ENCODE measurements at places on chromosomes 12 and 14. TPM values are rescaled to one million over a fixed set of nuclear protein-coding genes. Genes with fewer than 3 reads are reported as not detected.

SETD1B gene
- total RNA-seq: 17.7 TPM

CLEC14A gene
- total RNA-seq: 0.13 TPM

RAB21 gene
- total RNA-seq: 44.1 TPM

ZFP36L1 gene
- total RNA-seq: 132 TPM

- DNase-seq: no peak
Measured at GRCh38 chr14:56962444-56963080, 152.3 kb upstream of the OTX2 start.

DNA sequence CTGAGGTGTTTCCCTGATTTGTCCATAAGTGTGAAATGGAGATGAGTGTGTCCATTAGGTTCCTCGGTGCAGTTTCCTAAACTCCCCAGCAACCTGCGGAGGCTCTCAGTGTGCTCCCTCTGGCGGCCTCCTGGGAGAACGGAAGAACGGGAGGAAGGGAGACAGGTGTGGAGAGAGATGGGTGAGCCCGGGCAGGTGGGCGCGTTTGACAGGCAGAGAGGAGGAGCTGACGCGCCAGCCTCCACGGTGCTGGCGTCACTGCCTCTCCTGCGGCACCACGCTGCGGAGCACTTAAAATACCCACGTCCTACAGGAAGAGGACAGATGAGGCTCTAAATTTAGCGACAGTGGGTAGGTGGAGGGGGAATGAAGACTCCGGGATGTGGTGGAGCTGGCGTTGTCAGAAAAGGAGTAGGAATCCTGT, 26.8 kb upstream of the PEX5 start:
- peak; percentile 46 for DNase-seq

DNA sequence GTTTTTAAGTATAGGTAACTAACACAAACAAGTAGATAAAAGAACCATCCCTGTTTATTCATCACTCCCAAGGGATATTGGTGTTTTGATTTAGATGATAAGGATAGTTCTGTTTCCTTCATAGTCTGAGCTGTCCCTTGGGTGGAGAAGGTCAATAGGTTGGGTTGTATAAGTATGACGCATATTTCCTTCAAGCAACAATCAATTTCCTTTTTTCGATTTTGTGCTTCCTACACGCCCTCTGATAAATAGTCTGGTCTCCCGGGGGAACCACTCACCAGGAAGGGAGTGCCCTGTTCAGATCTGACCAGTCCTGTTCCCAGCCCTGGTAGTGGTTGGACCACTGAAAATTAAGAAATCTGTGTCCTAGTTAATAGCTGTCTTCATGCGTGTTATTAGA, 378.8 kb upstream of the FAR2 start:
- no peak for DNase-seq

- no peak for DNase-seq
Measured at GRCh38 chr12:98745578-98746391, 100.7 kb downstream of the APAF1 start.

DNA sequence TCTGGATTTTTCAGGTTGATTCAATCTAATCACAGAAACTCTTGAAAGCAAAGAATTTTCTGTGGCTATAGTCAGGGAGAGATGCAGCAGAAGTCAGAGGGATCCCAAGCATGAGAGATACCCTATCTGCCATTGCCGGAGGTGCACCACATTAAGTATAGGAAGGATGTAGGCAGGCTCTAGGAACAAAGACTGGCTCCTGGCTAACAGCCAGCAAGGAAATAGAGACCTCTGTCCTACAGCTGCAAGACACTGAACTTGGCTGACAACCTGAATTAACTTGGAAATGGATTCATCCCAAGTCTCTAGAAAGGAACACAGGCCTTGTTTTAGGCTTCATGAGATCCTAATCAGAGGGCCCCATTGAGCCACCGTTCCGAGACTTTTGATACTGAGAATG, 364.9 kb upstream of the FLRT2 start:
- no peak for DNase-seq

DNA sequence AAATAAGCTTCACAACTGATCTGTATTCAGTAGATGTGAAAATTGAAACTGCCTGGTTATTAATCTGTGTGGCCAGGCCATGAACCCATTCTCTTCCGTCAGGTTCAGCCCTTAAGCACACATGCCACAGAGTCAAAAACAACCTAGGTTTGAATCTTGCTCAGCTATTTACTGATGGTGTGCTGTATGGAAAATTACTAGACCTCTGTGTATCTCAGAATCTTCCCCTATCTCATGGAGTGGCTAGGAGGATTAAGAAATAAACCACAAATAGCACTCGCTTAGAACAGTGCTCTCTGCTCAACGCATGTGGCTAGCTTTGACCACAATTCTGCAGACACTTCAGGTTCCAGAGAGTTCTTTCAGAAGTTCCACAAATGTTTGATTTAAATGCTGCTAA, 240.7 kb upstream of the PLEKHG7 start:
- DNase-seq: no peak

- DNase-seq: no peak
Measured at GRCh38 chr14:90577661-90578282, 180.9 kb downstream of the CALM1 start.

DNA sequence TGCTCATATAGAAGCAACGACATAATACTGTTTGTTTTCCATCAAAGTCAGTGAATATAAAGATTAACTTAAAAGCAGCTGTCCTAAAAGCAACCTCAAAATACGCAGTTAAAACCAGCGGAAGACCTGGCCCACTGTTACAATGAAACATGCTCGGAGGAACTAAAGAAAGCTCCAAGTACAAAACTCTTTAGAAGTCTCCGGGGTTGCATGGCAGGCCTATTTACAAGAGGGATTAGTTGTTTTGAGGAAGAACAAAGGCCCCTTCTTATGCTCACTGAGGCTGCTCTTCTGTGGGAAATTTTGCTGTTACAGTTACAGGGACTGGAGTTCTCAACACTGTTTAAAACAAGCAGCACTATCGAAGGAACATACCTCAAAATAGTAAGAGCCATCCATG, 75.9 kb upstream of the C12orf71 start:
- DNase-seq: no peak

All from H1 (cell line).